ENCODE measurements at places on chromosomes 1 and 21.

- DNase-seq, result no peak
Measured at GRCh38 chr1:47003896-47004403, 19.5 kb upstream of the CYP4X1 start.

- DNase-seq, result no peak
Measured at GRCh38 chr1:115649964-115650363, 8.2 kb downstream of the VANGL1 start.

DNA sequence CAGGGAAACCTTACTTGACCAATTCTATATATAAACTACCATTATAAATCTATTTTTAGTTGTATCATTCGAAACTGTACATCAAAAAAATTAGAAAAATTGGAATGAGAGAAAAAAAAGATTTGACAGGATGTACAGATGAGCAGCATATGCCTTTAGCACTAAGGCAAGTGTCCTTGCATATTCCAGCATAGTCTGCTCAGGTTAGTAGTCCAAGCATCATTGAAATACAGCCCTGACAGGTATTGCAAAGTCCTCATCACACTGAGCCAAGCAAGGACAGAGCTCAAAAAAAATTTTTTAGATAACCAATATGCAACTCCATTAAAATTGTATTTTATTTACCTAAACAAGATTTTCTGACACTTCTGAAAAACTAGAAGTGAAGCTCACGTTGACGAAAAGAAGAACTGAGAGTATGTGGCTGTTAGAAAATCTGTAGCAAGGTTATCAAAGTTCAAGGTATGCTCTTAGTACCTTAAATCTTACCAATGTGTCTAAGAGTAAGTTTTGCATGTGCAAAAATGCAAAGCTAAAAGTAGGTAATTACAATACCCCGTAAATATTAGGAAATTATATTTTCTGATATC lies 465.6 kb upstream of the ADGRL4 start:
- no peak for DNase-seq

GRCh38 chr1:35725596-35725995 lies 6.9 kb upstream of the C1orf216 start:
- DNase-seq, result no peak

DNA sequence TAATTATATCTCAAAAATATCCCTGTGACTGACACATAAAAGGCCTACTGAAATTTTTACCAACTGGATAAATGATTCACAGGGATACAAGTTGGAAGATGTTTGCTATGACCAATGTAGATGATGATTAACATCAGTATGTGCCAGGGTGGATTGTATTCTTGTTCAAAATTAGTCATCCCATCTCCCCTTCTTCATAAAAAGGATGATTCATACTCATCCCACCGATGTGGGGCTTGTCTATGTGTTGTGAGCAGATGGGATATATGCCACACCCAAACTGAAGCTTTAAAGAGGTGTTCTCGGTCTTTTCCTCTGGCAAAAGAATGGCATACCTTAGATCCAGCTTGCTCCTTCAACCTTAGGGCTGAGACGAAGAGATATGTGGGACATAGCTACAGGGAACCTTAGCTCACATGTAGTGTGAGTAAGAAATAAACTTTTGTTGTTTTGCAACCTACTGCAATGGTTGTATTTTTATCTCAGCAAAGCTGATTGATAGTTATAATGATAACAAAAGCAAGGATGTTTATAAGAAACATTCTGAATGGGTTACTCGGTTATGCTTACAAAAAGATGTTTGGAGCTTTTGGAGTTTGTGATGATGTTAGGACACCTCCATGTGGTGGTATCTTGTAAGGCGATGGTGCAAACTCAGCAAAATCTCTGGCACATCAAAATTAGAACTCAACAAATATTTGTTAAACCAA lies 29.4 kb downstream of the SPATA17 start:
- no peak for DNase-seq

DNA sequence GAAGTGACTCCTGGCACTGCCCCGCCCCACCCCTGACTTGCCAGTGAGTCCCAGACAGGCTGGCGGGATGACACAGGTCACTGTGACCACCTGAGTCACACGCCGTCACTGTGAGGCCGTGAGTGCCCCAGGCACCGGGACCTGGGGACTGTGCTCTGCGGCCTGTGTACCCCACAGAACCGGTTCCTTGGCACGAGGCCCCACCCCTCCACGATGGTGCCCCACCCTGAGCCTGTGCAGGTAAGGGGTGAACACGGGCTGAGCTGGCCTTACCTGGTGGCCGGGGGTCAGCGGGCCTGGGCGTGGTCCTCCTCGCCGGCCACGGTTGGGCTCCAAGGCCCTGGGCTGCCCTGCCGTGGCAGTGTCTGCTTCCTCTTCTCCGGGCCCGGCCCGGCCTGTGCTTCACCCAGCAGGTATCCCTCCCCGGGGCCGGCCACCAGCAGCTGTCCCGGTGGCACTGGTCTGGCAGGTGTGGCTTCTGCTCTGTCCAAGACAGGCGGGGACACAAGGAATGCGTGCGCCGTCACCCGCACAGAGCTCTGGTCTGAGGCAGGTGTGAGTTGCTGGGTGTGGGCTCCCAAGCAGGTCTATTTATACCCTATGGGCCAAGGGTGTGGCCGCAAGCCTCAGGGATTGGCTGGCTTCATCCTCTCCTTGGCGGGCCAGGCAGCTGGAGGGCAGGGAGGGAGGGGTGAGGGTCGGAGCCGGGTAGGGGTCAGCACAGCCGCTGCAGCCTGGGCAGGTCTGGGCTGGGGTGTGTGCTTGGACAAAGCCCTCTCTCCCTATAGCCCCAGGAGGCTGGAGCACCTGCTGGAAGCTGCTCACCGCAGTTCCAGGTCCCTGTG lies at the start of gene RNF223:
TSS of gene RNF223 (minus strand) at position 564 of the 845 bp plus-strand sequence. CDS start 1,740 bp downstream, outside the sequence.
- DNase-seq, result no peak

DNA sequence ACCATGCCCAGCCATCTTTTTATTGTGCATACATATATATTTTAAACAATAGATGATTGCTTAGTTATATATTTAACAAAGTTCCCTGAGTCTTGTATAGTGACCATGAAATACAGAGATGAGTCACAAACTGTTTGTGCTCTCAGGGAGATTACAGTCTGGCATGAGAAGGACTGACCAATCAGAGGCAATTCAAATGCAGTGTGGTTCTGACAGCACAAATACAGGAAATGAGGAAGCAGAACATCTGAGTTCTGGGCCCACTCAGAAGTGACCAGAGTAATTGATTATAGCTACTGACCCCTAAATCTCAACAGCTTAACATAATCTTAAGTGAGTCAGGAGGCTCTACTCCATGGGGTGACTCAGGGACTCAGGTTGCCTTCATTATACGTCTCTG lies 534.5 kb downstream of the OMA1 start:
- no peak for DNase-seq

DNA sequence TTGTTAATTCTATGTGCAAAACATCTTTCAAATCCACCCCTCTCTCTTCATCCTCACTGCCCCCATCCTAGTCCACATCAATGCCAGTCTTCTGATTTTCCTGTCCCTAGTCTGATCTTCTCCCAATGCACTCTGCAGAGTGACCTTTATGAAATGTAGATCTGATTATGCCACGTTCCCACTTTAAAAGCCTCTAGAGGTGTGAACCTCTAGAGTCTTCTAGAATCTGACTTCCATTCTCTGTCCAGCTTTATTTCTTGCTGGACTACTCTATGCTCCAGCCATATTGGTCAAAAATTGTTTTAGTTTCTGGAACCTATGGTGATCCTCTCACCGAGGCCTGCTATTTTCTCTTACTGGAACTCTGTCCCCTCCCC lies 32.5 kb downstream of the ZNF648 start:
- no peak for DNase-seq

DNA sequence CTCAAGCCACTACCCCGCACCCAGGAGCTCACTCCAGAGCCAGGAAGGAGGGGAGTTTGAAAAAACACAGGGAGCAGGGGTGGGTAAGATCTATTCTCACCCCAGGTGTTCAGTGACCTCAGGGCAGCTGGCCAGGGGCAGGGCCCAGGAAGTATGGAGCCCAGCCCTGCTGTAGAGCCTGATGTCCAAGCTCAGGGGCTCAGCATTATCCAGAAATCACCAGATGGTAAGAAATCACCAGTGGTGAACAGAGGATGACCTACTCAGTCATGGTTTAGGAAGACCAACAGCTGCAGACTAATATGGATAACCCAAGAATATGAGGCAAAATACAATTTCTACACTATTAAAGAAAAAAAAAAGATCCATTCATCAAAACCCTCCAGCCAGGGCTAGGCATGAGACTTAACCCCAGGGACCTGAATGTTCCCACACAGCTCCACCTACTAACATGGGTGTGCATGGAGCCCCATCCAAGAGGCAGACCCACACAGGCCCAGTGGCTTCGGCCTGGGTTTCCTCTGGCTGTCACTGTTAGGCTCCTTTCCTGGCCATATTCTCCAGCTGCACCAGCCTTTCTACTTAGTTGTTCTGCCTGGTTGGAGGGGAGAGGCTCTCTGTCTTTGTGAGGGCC lies 67.6 kb downstream of the KCNN3 start:
- no peak for DNase-seq

DNA sequence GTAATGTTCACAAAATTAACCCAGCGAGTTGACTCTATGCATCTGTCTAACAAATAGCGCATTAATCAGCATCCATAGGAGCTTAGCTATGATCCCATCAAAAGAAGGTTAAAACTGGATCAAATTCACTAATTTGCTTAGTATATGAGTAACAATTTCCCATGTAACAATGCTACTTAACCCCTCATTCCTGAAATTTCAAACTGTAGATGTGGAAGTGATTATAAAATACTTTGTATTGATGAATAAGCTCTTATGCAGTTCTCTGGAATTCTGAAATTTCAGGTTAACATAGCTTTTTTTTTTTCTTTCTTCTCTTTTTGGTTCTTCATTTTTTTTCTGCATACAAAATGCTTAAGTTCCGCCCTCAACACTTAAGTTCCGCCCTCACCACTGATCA lies 1272.7 kb downstream of the KCNT2 start:
- no peak for DNase-seq

All from left cardiac atrium (tissue), 4 donors.